ENCODE measurements at places on chromosomes 13 and 19.

GRCh38 chr19:31531326-31531725, 182.1 kb upstream of the TSHZ3 start:
- no peak for DNase-seq

DNA sequence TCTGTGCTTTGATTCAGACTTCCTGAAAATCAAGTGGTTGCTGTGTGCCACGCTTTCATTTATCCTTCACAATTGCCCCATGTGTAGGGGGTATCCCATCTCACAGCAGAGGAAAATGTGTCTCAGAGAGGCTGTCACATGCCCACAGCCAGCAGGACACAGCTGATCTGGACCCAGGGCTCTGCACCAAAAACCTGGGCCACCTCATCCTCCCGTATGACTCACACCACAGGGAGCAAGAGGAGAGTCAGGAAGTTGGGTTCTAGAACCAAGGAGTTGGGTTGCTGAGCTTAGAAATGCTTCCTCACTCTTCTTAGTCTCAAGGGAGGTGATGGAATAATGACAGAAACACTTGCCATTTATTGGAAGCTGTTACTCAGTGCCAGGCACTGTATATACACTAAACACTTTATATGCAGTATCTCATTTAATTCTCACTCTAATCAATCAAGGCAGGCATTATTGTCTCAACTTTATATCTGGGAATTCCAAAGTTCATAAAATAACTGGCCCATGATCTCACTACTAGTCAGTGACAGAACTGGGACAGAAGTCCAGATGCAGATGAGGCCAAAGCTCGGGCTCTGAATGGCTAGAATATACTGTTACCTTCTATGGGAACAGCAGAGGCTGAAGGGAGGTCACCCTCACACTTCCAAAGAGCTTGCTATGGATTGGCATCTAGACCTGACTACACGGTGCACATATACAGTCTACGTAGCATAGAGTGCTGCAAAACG, 47.7 kb upstream of the ATP12A start:
- DNase-seq: no peak

DNA sequence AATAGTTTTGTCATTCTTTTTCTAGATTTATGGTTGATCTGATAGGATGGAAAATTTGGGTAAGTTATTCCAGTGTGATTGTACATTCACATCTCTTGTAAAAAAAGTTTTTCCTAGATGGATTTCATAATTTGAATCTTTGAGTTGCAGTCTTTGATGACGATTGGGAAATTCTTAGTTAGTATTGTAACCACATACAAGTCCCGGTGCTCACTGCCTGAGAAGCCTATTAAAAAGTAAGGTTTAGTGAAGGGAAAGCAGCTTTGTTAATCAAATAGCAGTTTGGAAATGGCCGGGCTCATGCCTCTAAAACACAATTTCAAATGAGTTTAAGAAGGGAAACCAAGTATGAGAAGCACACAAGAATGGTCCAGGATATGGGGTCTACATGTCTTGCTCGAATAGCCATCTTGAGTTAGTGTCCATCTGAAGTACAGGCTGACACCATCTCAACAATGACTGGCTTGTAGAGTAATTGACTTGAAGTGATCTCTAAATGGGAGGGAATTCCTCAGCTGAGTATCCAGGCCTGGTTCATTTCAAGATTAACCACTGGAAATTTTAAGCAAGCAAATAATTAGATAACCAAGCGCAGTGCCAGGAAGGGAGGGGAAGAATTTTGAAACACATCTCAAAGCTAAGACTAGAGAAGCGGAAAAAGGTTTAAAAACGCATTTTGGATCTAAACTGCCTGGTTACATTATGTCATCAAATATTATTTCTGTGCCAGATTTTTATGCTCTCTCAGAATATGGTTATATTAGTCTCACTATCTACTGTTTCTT, 1145.6 kb upstream of the MIR17HG start:
- DNase-seq: no peak

GRCh38 chr19:8451885-8452284, 7.1 kb downstream of the HNRNPM start:
- no peak for DNase-seq

GRCh38 chr13:50370303-50370950, 355.2 kb downstream of the KCNRG start:
- DNase-seq: no peak

DNA sequence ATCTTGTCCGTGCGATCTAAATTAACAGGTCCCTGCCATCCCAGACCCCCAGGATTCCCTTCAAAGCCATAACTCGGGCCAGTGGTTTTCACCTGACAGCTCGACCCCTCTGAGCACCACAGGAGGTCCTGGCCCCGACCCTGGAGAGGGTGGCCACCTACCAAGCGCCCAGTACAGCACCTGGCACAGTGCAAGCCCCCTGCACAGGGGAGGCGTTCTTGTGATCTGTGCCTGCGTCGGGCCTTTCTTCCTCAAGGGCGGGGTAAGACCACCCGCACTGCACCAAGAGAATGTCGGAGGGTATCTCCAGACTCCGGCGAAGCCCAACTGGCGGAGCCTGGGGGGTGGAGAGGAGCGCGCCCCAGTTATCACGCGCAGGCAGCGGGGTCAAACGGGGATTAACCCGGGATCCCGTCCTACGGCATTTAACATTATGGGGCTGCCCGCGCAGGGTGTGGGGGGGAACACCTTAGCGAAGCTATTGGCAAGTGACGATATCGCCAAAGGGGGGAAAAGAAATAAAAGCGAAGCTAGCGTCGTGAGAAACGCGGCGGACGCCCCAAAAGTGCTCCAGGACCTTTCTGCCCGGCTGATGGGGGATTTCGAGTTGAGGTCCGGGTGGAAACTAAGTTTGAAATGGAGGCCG, 1.3 kb upstream of the HNRNPL start:
- no peak for DNase-seq

GRCh38 chr13:91212231-91212630, 135.3 kb upstream of the MIR17HG start:
- DNase-seq: no peak

DNA sequence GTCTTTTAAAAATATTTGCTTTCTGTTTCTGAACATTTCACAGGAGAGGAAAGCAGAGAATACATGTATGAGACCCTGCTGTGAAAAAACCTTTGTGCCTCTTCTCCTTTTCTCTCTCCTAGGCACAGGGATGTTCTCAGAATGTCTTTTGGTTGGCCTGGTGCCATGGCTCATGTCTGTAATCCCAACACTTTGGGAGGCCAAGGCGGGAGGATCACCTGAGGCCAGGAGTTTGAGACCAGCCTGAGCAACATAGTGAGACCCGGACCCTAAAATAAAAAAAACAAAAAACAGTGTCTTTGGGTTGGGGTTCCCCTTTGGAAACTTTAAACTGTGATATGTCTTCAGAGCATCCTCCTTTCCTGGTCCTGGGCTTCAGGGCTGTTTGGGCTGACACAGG, 1.5 kb downstream of the ZNF627 start:
- no peak for DNase-seq

- peak; percentile 11 for DNase-seq
These were observed 1.2 kb downstream of the KLF2 start for GRCh38 chr19:16325641-16326400.

GRCh38 chr13:28983641-28984040, 163.5 kb downstream of the MTUS2 start:
- DNase-seq: no peak

GRCh38 chr19:782185-782877, 14.9 kb upstream of the PTBP1 start:
- DNase-seq: no peak

- DNase-seq: no peak
These were observed 808.6 kb upstream of the ARGLU1 start for GRCh38 chr13:107376341-107377125.

DNA sequence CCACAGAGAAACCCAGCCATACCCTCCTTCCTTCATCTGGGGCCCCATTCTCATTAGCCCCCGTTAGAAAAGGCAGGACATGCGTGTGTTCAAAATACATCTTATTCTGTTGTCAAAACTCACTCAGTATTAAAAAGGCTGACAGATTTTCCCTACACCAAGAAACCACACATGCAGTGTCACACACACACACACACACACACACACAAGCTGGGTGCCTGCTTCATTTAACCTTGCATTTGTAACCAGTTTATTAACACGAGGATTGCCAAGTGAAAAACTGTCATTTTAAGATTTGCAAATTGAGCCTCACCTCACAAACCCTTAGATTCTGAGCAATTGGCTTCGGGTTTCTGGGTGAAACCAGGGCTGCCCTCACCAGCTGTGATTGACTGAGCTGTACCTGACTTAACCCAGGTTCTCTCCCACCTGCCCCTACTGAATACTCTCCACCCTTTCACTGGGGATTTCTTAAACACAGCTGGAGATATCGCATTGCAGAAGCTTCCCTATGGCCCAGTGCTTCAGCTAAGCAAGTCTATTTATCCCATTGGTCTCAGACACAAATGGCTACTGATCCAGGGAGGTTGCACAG, 172.7 kb upstream of the ZNF507 start:
- DNase-seq: no peak

DNA sequence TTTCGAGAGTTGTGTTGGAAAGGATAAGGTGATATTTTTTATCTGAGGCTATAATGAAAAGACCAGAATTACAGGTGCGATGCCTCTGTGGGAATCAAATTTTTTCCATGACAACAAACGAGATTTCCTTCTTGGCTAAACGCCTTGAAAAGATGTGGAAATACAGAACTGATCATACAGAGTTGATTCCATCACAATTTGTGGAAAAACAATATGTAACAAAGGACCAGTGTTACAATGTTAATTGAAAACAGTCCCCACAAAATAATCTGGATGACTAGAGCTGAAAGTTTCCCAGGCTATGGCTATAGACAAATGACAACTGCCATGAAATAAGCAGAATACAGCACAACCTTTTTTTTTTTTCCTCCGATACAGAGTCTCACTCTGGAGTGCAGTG, 628.9 kb downstream of the DIAPH3 start:
- no peak for DNase-seq

GRCh38 chr19:46373491-46374359, 26.8 kb downstream of the PPP5C start:
- DNase-seq: peak; percentile 96

- no peak for DNase-seq
These were observed 103.0 kb downstream of the UFM1 start for GRCh38 chr13:38452656-38453055.

- peak; percentile 90 for DNase-seq
These were observed at the start of gene ZNF101 for GRCh38 chr19:19668230-19669012. Gene ZNF101 (plus strand): TSS chr19:19668839. CDS start chr19:19668964, 125 bp downstream.

- DNase-seq: no peak
These were observed 322.8 kb downstream of the UQCRFS1 start for GRCh38 chr19:28889941-28890670.

DNA sequence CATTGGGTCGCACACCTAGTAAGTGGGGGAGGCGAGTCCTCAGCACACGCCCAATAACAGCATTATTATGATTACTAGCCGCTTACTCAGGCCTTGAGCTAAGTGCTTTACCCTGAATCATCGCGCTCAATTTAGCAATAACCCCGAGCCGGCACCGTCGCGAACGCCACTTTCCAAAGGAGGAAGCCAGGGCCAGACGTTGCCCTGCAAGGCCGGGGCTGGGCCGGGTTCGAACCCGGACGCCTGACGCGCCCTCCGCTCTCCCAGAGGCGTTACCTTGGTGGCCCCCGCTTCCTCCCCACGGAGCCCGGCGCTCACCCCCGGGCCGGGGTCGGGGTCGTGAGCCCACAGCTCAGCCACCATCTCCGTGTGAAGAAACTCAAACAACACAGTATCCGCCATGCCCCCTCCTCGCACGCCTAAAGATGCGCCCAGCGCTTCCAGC, at the start of gene TRAPPC6A:
TRAPPC6A (minus strand) TSS at position 421 of the 445 bp plus-strand sequence; CDS start at position 402, 19 bp downstream.
- no peak for DNase-seq

DNA sequence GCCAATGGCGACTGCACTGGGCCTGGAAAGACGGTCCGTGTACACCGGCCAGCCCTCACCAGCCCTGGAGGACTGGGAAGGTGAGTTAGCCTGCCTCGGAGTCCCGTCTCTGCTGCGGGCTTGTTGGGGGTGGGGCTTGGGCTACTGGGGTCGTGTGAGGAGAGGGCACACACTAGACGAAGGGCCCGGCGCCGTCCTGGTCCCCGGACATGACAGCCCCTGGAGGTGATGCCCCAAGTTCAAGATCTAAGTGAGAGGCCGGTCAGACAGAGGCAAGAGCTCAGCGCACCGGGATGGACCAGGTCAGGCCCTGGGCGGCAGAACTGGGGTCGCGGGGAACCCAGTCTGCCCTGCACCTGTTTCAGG, 1.6 kb downstream of the CILP2 start:
- DNase-seq: no peak

DNA sequence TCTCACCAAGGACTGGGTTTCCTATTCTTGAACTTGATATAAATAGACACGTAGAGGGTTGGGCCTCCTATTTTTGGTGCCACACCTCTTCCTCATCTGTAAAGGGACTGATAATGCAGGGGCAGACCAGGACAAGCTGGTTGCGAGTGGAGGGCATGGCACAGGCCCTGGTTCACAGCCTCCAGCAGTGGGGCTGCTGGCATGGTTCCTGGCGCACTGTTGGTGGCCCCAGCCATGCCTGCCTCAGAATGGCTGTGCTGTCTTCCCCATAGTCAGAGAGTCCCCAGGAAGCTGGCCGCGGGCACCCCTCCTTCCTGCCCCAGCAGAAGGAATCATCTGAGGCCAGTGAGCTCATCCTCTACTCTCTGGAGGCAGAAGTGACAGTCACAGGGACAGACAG, 10.5 kb upstream of the OVOL3 start:
- no peak for DNase-seq

DNA sequence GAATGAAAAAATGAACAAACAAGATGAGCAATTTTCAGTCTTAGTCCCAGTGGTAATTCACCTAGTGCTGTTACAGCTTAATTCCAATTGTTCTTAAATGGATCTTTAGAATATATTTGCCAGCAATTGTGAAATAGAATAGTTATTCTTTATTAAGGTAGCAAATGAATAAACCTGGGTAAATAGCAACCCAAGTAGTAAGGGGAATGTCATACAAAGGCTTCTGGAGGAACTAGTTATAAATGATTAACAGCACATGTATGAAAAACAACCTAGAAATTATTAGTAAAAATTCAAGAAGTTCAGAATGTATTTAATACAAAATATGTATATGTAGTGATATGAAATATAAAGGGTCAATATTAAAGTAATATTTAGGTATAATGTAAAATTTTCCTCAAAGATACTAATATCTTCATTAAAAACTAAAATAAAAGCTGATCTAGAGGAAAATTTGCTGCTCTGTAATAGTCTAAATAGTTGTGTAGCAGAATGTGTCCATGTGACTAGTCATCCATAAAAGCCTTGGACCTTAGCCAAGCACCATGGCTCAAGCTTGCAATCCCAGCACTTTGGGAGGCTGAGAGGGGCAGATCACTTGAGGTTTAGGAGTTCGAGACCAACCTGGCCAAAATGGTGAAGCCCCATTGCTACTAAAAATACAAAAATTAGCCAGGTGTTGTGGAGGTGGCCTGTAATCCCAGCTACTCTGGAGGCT, 535.9 kb upstream of the ATXN8OS start:
- DNase-seq: no peak

GRCh38 chr13:75864718-75865117, 228.6 kb downstream of the LMO7 start:
- no peak for DNase-seq

DNA sequence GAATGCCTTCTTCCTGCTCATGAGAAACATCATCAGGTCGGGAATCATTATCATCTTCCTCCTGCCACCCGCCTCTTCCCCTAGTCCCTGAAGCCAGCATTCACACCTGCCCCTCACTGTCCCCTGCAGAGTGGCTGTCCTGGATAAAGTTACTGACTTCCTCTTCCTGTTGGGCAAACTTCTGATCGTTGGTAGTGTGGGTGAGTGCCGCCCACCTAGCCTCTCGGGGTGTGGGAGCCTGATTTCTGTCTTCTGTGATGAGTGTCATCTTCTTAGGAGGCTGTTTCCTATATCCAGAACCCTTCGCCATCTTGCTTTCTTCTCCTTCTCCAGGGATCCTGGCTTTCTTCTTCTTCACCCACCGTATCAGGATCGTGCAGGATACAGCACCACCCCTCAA, 12.5 kb downstream of the SLC44A2 start:
- DNase-seq: no peak

- DNase-seq: no peak
These were observed 6.5 kb downstream of the INSR start for GRCh38 chr19:7287722-7288121.

Measured in NCI-H1694 treated with DMSO at 0.1 percent for 48 hours (cell line).